ENCODE measurements at places on chromosomes 16 and 17.

DNA sequence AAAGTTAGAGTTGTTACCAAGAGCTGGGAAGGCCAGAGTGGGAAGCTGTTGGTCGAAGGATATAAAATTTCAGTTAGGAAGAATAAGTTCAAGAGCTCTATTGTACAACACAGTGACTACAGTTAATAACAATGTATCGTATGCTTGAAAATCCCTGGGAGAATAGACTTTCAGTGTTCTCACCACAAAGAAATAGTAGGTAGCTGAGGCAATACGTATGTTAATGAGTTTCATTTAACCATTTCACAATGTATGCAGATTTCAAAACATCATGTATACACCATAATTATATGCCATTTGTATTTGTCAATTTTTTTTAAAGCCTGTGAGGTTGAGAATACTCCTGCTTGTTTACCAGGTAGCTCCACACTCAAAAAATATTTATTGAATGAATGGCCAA lies 41.5 kb upstream of the MYOCD start:
- DNase-seq, result no peak

DNA sequence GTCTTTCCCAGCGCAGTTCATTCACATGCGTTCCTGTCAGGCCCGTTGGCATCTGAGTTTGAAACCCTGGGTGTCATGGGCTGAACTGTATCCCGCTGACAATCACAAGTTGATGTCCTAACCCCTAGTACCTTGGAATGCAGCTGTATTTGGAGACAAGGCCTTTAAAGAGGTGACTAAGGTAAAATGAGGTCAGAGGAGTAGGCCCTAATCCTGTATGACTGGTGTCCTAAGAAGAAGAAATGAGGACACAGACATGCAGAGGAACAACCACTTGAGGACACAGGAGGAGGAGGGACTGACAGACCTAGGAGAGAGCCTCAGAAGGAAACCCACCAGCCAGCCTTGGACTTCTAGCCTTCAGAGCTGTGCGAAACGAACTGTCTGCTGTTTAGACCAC lies 33.1 kb downstream of the TRPV2 start:
- no peak for DNase-seq

GRCh38 chr16:87806261-87806640 lies 40.5 kb upstream of the KLHDC4 start:
- DNase-seq, result peak; percentile 16

DNA sequence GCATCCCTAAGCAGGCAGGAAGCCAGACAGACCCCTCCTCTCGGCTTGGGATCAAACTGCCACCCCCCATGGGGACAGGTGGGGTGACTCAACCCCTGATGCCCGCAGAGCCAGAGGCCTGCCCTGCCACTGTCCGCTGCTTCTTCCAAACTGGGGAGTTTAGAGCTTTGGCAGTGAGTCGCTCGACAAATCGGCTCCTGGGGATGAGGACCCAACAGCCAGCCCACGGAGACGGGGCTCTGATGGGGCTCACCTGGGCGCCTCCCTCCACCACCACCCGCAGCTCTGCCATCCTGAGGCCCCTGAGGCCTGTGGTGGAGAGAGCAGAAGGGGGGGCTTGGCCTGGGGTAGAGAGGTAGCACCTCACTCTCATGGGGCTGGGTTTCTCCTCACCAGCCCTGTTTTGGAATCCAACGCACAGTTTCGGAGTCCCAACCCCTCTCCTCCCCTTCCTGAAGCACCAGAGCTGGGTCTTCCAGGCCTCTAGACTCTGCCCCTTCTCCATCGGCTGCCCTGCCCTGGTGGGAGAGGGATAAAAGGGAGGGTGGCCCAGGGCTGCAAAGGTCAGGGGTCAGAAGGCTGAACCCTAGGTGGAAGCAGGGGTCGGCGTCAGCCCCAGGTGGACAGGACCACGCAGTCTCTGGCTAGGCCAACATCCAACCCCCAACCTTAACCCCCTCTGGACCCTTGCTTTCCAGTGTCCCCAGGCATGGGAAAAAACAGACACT lies 5.8 kb downstream of the PRSS22 start:
- DNase-seq, result no peak

GRCh38 chr16:67726106-67727034 lies 7.3 kb upstream of the GFOD2 start:
- DNase-seq, result no peak

GRCh38 chr17:73360961-73361761 lies 49.4 kb upstream of the CDC42EP4 start:
- DNase-seq, result no peak

DNA sequence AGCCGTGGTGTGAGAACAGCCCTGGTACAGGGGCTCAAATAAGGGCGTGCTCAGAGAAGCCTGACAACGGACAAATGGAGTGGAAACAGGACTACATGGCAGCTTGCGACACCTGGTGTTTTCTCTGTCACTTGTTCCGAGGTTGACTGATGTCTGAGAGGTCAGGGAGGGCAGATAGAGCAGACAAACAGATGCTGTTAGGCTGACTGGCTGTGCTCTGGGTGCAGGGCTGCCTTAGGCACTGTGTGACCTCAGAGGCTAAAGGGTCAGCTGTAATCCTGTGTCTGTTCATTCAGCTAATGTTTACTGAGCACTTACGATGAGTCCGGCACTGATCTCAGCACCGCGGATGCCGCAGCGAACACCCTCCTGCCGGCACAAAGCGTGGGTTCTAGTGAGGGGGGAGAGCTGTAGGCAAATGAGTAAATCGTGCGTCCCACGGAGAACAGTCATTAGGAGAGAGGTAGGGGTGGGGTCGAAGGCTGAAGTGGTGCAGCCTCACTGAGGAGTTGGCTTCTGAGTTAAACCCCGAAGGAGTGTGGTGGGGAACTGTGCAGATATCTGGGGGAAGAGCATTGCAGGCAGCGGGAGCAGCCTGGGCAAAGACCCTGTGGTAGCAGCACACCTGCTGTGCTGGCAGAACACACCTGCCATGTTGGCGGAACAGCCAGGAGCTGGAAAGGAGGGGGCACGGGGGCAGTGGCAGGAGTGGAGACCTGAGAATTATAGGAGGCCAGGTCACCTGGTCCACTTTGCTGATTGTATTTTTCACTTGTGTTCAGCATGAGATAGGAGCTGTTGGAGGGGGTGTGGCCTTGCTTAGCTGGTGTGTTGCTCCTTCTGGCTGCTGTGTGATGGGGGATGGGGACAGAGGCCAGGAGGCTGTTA lies 35.0 kb downstream of the GPT2 start:
- DNase-seq, result no peak

DNA sequence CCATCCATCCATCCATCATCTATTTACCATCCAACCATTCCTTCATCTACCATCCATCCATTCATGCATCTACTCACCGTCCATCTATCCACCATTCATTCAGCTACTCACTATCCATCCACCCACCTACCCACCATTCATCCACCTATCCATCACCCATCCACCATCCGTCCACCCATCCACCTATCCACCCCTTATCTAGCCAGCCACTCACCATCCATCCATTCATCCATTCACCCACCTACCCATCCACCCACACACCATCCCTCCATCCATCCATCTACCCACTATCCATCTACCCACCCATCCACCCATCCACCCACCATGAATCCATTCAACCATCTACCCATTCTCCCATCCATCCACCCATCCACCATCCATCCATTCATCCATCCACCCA lies 26.6 kb downstream of the BCO1 start:
- no peak for DNase-seq

DNA sequence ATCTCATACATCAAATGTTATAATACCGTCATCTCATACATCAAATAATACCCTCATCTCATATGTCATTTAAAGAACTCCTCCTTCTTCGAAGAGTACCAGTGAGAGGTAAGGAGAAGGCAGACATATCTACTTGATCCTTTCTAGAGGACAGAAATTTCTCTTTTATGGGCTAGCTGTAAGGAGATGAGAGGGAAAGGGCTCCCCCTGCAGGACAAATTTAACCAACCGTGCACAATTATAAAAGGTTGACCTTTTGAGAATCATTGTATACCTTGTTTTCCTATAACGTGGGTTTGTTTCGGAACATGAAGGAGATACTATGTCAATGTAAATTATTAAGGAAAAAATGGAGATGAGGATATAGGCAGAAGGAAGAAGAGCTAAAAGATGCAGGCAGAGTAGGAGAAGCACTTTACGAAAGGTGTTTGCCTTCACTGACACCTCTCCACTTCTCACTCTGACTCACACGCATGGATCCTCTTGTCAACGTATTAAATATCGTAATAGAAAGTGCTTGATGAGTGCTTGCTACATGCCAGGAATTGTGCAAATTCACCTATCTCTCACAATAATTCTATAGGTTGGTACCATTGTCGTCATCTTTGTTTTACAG lies 465.9 kb upstream of the ERCC4 start:
- peak; percentile 4 for DNase-seq

DNA sequence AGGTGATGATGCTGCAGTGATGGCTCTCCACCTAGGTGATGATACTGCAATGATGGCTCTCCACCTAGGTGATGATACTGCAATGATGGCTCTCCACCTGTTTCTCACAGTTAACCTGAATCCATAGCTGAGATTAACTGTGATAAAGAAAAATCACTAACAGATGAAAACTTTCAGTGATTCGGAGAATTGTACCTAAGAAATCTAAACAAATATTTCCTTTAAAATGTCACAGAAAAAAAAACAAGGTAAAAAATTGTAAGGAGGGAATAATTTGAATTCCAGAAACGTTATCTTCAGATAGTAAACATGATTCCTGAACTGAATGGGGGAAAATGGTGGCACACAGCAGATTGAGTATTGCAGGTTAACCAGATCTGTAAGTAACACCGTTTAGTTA lies 113.4 kb downstream of the MAP2K4 start:
- DNase-seq, result no peak

DNA sequence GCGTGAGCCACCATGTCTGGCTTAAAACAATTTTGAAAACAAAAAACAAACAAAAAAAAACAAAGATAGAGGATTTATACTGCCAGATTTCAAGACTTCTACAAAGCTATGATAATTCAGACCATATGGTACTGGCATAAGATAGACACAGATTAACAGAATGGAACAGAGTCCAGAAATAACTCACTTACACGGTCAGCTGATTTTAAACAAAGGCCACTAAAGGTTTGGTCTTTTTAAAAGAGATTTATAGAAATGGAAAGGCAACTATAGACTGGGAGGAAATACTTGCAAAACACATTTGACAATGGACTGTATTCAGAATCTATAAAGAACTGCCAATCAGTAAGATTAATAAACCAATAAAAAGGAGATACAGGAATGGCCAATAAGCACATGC lies 48.6 kb upstream of the MNT start:
- no peak for DNase-seq

DNA sequence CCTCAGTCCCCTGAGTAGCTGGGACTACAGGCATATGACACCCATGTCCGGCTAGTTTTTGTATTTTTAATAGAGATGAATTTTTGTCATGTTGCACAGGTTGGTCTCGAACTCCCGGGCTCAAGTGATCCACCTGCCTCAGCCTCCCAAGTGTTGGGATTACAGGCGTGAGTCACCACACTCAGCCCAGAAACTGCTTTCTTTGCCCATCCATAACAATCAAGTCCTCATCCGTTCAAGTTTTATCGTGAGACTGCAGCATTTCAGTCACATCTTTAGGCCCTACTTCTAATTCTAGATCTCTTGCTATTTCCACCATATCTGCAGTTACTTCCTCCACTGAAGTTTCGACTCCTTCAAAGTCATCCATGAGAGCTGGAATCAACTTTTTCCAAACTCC lies 6.4 kb downstream of the NPRL3 start:
- no peak for DNase-seq

DNA sequence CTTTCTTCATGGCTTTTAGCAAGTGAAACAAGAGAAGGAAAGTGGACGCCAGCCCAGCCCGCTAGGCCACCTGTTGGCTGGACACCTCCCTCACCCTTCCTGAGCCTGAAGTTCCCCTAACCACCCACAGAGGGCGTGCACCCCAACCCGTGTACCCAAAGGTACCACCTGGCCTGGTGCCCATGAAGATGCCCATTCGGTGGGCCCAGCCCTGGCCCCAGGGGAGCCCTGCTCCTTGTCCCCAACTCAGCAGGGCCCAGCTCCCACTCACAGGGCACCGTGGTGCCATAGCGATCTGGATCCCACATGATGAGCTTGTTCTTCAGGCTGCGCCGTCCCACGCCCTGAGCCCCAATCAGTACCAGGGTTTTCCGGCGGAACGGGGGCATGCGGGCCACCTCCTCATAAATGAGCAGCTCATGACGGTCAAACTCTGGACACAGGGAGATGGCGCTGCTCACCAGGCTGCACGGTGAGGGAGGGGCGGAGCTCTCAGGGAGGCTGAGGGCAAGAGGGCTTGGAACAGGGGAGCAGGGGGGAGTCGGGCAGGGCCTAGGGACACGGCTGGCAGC lies 26.8 kb downstream of the MPP2 start:
- peak; percentile 22 for DNase-seq

- peak; percentile 23 for DNase-seq
Observed at GRCh38 chr17:65220732-65221131, 83.6 kb downstream of the RGS9 start.

Measured in HCT116 (cell line).